ENCODE measurements at places on chromosomes 5 and 9.

DNA sequence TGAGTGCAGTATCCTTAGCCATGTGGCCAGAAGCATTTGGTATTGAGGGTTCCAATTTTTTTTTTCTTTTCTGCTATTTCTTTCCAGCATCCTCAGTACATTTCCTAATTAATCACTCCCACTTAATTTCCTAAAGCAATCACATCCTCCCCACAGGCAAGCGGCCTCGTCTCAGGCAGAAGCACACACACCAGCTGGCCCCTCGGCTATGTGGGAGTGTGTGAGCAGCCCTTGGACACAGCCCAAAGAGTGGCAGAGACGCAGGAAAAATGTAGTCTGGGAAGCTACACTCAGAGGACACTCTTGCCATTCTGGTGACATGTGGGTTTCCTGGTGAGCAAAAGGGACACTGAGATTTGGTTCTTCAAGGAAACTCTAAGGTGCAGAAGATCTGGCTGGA lies 20.7 kb downstream of the SLIT3 start:
- no peak for DNase-seq

GRCh38 chr5:97131139-97131710 lies 11.2 kb downstream of the LIX1 start:
- DNase-seq: no peak

DNA sequence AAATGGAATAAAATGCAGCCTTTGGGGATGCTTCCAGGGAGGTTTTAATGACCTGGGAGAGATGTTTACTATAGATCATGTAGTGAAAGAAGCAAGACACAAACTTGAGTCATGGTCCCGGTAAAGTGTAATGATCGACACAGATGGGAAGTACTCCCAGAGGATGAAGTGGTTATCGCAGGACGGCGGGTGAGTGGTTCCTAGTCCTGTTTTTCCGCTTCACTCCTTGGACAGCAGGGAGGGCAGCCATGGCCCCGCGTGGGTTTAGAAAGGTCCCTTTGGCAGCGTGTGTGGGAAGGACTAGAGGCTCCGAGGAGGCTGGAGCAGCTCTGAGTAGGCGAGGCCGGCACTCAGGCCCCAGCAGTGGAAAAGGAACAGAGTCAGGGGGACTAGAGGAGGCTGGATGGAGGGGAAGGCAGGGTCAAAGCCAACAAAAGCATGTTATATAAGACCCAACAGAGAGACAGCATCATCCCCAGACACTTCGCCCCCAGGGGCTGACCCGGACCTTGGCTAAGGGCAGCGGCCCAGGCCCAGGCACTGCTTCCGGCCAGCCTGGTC lies 49.2 kb upstream of the STXBP1 start:
- no peak for DNase-seq

DNA sequence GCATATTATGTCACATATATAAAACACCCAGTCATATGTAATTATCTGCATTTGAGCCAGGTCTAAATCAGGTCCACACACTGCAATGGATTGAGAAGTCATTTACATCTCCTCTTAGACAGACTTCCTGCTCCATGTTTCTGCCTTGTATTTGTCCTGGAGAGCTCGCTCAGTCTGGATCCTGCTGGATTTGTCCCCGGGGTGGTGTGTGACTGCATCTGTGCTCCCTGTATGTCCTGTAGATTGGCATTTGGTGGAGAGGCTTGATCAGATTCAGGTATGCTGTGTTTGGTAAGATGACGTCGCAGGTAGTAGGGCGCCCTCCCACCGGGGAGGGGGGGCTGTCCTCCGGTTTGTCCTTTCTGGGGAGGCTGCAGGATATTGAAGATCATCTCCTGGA lies 33.6 kb upstream of the IER5L start:
- DNase-seq: no peak

DNA sequence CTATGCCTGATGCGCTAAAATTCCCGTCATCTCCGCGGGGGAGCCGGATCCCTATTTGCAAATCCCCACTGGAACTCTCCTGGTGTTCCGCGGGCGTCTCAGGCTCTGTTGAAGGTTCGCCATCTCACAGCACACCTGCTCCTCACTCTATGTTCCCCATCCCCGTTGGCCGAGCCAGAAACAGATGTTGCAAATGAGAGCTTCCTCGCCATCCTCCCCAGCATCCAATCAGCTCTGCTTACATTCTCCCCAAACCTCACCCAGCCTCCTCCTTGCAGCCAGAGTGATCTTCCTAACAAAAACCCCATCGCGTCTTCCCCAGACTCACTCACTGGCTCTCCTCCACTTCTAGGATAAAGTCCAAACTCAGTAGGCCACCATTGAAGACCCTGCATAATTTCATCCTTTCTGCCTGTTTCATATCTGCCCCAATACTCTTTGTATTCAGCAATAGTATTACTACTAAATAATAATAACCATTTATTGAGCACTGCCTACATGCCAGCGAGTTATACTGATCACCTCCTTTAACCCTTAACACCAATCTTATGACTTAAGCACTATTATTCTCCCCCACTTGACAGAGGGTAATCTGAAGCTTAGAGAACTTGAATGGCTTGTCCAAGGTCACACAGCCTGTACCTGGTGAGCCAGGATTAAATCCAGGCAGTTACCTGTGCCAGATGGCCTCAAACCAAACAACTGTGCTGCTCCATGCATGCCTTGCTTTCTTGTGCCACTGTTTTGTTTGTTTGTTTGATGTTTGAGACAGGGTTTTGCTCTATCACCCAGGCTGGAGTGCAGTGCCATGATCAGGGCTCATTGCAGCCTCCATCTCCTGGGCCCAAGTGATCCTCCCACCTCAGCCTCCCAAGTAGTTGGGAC lies 14.0 kb downstream of the AQP7 start:
- DNase-seq: no peak

- DNase-seq: no peak
Observed at GRCh38 chr9:132595319-132595718, 12.9 kb downstream of the BARHL1 start.

- DNase-seq: no peak
Observed at GRCh38 chr9:96585426-96585825, 34.2 kb downstream of the CDC14B start.

DNA sequence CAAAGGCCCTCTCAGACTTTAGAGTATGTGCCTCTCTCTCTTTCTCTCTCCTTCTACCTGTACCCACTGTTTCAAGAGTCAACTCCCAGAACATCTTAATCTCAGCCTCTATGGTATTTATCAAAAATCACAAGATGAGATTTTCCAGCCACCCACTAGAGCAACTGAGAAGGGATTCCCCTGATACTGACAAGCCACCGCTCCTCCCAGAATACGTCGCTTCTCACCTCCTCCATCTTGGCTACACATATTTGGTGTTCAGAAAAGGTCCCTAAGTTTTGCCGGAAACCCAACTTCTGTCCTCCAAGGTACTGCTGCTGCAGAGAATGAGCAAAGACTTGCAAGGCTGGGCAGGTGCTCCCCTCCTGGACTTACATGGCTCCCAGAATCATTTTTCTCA lies 6.1 kb downstream of the GARIN3 start:
- DNase-seq: no peak

GRCh38 chr5:179219661-179220620 lies 125.3 kb downstream of the ADAMTS2 start:
- no peak for DNase-seq

GRCh38 chr5:78483809-78484521 lies 123.5 kb downstream of the SCAMP1 start:
- DNase-seq: no peak

Data from NCI-H345 (cell line).